ENCODE measurements at places on chromosomes 2 and 18.

DNA sequence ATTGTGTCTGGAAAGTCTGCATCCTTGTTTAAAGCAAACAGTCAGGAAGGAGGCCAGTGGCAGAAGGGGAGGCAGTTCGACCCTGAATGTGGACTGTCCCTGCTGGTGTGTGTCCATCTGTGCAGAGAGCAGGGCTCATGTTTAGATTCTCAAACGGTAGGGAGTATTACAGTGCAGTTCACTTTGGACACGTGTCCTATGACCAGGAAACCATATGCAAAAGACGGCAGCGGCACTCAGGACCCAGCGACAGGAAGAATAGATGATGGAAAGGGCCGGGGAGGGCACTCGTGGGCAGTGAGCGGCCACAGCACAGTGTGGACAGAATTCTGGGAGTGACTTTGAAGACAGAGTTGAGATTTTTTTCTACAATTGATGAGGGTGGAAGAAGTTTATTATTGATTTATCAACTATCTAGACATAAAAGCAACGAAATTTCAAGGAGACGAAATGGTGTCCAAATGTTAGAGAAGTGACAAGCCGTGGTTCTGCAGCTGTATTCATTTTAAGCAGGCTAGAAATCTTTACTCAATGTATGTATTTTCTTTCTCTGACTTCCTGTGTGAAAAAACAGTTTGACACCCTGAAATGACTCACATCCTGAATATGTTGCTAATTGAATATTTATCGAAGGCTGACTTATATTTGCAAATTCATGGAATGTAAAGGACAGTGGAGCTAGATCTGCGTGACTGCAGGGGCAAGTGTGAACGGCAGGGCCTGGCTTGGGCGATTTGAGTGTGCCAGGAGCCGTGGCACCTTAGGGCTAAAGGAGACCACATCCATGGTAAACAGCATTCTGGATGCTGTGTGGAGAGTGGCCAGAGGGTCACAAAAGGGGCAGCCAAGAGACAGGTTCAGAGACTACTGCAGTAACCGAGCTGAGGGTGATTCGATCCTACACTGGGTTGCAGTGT lies 214.2 kb downstream of the PTGR3 start:
- peak; percentile 4 for DNase-seq

DNA sequence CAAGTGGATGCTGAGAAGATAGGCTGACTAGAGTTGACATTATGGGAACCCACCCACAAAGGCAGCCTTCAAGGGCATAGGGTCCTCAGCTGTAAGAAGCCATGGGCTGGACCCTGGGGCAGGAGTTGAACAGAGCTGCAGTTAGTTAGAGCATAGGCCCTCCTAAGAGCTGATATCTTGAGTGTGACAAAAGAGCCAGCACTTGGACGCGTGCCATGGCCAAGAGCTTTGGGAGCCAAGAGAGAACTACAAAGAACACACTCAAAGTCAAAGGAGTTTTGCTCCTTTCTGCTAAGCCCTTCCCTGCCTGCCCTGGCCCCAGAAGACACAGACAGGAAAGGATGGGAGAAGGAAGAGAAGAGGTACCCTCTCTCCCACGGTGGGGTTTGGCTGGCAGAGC lies 29.9 kb upstream of the AGAP1 start:
- no peak for DNase-seq

DNA sequence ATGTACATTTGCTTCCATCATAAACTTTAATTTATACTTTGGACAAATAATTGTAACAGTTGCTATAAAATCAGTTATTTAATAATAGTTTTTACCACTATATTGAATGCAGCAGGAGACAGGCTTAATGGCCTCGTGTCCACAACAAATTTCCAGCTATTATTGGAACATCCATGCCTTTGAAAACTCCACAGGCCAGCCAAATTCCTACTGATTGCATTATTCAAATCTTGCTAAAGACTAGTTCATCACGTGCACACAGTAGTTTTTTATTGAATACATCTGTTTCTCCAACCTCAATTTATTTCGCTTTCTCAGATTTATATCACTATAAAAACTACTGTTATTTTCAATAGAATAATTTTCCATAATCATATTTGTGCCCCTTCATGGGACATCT lies 18.4 kb upstream of the PTPRM start:
- no peak for DNase-seq

DNA sequence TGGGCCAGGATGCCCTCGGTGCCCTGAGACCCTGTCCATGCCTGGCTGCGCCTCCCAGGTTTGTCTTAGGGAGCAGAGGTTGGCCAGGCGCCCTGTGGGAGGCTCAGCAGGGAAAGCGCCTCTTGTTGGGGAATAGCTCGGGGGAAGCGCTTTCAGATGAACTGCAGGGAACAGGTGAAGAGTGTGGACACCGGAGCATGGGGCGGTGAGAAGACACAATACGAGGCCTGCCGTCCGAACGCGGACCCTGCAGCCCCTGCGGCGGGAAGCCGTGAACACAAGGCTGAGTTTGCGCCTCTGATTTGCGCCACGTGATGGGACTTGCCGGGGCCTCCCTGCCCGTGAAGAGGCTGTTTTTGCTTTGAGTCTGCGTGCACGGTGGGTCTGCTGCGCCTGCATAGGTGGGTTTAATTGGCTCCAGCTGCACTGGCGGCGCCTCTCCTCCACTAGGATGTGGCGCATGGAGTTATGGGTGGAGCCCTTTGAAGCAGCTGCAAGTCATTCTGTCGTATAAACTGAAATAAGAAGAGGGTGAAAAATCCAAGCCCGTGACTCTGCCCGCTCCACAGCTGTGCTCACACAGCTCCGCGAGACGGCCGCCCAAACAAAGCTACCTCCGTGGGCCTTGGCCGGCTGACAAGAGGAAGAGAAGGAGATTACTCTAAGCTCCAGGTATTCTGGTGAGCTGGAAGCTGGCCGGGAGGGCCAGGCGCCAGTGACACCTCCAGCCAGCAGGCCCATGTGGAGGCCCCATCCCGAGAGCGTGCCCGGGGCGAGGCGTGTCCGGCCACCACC lies 103.5 kb upstream of the CTDP1 start:
- DNase-seq = no peak

GRCh38 chr2:26430826-26431225 lies 29.1 kb downstream of the DRC1 start:
- no peak for DNase-seq

- no peak for DNase-seq
Measured at GRCh38 chr2:181991171-181991885, 5.7 kb downstream of the PPP1R1C start.

DNA sequence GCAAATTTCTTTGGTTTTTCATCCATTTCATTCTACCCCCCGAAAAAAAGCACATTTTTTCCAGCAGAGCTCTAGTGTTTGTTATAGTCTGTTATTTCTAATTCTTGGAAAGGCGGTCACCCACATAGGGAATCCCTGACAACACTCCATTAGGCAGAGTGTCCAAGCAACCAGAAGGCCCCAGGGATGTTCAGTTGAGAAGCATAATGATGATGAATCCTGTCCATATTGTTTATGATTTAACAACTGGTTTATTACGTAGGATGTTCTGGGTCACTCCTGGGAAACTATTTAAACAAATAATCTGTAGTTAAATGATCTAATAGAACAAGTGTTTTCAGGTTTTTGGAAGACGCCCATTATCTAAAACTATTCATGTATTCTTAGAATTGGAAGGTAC lies 388.7 kb downstream of the TNS1 start:
- no peak for DNase-seq

- DNase-seq = no peak
Measured at GRCh38 chr2:108297436-108298141, 8.9 kb downstream of the SULT1C2 start.

GRCh38 chr2:62396880-62397279 lies 109.1 kb downstream of the TMEM17 start:
- no peak for DNase-seq

DNA sequence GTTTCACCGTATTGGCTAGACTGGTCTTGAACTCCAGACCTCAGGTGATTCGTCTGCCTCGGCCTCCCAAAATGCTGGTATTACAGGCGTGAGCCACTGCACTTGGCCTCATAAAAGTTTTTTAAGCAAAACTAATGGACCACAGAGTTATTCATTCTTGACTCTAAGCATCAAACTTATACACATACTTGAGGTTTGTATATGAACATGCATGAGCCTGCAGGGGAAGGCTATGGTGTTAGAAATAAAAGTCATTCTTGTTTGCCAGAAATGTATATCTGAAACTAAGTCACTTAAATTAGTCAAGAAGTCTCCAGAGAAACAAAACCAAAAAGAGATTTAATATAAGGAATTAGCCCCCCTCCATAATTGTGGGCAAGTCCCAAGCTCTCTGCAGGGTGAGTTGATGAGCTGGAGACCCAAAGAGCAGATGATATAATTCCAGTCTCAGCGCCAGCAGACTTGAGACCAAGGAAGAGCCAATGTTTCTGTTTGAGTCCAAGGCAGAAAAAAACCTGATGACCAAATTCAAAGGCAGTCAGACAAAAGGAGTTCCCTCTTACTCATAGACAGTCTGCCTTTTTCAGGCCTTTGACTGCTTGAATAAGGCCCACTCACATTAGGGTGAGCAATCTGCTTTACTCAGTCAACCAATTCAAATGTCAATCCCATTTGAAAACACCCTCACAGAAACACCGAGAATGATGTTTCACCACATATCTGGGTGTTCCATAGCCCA lies 69.0 kb upstream of the DSG1 start:
- no peak for DNase-seq

GRCh38 chr18:48719974-48720654 lies 181.3 kb downstream of the CTIF start:
- DNase-seq = no peak

DNA sequence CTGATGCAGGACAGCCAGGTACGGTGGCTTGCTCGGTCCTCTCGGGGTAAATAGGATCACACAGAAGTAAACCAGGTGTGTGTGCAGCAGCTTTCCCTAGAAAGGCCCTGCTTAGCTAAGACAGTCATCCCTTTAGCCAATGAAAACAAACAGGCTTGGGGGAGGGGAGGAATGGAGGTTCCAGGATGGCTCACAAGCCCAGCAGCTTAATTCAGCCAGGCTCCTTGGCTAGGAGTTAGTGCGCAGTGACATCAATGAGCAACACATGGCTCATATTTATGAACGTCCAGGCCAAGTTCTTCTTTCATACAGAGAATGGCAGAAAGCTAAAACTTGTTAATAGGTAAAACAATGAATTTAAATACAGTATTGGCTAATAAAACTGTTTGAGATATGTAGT lies 10.2 kb downstream of the IAH1 start:
- DNase-seq = no peak

- DNase-seq = no peak
Measured at GRCh38 chr2:174659069-174659900, 61.7 kb upstream of the WIPF1 start.

DNA sequence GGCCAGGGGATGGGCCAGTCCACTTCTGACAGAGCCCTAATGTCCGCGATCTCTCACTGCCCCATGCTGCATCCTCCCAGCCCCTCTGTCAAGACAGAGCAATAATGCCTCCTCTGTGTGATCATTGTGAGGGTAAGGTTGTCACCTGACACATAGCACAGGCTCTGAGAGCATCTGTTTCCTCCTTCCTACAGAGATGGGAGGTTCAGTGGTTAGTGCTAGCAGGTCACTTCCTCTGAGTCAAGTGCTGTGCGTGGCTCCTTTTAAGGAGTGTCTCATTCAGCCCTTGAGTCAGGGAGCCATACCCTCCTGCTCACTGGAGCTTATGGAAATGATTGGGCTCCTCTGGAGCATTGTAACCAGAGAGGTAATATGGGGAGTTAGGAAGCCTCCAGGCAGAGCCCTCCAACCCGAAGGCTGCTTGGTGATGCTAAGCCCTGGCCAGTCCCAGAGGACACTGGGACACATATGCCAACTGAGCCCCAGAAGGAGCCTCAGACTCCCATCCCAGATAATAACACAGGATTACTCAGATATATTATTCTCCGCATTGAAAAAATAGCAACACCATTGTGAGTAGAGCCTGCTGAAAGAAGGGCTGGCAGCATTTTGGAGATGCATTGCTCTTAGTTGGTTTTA lies 189.0 kb downstream of the GALNT1 start:
- no peak for DNase-seq

Measured in CD8-positive, alpha-beta memory T cell (primary cell).